NCI-H446 treated with DMSO at 0.1 percent for 48 hours (cell line): ENCODE measurements at places on chromosomes 6 and 20.

DNA sequence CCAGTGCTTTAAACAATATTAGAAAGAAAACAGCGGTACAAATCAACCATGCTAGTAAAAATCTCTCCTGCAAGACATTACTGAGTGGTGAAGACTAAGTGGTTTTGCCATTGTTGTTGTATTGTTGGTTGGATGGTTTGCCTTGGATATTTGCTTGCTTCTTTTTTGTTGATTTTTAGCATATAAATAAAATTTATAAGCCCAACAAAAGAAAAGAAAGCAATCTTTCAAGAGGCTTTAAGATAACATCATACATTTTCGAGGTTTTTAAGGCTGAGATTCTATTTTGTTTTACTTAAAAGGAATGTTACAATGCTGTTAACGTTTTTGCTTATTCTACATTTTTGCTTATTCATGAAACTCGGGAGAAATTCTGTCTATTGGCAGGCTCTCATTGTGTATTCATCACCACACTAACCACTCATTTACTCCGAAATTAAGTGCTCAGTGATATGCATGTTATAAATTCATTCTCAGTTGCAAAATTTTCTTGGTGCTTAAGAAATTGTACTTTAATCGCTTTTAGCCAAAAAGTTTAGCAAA is 139.1 kb downstream of the LAMA2 start:
- no peak for DNase-seq

GRCh38 chr6:106194949-106195921 is 109.1 kb downstream of the PRDM1 start:
- DNase-seq: no peak

GRCh38 chr20:50957798-50958614 is at the start of gene DPM1:
Gene DPM1 (minus strand): TSS chr20:50958532. CDS start chr20:50958523, 9 bp downstream.
- no peak for DNase-seq

- no peak for DNase-seq
Measured at GRCh38 chr6:118292558-118292957, 255.5 kb upstream of the PLN start.

GRCh38 chr6:149366267-149366921 is 33.7 kb upstream of the SUMO4 start:
- DNase-seq: no peak

- DNase-seq: no peak
Measured at GRCh38 chr20:10919396-10920140, 245.8 kb upstream of the JAG1 start.

GRCh38 chr6:35214869-35215664 is 1.3 kb downstream of the SCUBE3 start:
- DNase-seq: no peak

DNA sequence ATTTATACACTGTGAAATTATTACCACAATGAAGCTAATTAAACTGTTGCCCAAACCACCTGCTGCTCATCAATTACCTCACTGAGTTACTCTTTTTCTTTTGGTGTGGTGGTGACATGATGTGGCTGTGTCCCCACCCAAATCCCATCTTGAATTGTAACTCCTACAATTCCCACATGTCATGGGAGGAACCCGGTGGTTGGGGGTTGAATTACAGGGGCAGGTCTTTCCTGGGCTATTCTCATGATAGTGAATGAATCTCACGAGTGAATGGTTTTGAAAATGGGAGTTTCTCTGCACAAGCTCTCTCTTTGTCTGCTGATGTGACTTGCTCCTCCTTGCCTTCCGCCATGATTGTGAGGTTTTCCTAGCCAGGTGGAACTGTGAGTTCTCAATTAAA is 145.0 kb downstream of the LRRC1 start:
- no peak for DNase-seq

- no peak for DNase-seq
Measured at GRCh38 chr6:143673669-143674068, 4.1 kb upstream of the PHACTR2 start.

GRCh38 chr6:81801489-81801888 is 49.0 kb upstream of the TENT5A start:
- no peak for DNase-seq

DNA sequence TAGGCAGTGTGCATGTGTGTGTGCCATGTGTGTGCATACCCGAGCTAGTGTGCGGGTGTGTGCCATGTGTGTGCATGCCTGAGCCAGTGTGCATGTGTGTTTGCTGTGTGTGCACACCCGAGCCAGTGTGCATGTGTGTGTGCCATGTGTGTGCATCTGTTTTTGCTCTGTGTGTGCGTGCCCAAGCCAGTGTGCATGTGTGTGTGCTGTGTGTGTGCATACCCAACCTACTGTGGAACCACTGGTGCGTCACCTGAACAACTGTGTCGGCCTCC is 5.7 kb downstream of the RBBP8NL start:
- no peak for DNase-seq

DNA sequence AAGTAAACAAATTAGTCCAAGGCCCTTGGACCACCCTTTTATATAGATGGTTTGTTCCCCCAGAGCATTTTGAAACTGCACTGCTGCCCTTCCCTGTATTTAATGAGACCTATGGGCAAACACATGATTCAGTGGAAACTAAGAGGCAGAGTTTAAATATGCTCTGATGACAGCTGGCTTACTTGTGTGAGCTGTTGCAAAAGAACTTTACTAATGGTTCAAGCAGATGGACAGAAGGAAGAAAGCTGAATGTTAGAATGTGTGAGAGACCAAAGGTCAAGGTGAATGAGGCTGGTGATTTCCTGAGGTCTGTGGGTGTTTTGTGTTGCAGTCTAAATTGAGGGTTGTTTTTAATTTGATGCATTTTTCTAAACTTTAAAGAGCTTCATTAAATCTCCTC is 123.0 kb upstream of the CEP162 start:
- DNase-seq: no peak

GRCh38 chr6:140388192-140388802 is 1013.8 kb upstream of the CITED2 start:
- DNase-seq: no peak

- DNase-seq: no peak
Measured at GRCh38 chr20:7938058-7938457, 2.2 kb downstream of the HAO1 start.

- no peak for DNase-seq
Measured at GRCh38 chr20:57907131-57908000, 197.6 kb upstream of the PMEPA1 start.

DNA sequence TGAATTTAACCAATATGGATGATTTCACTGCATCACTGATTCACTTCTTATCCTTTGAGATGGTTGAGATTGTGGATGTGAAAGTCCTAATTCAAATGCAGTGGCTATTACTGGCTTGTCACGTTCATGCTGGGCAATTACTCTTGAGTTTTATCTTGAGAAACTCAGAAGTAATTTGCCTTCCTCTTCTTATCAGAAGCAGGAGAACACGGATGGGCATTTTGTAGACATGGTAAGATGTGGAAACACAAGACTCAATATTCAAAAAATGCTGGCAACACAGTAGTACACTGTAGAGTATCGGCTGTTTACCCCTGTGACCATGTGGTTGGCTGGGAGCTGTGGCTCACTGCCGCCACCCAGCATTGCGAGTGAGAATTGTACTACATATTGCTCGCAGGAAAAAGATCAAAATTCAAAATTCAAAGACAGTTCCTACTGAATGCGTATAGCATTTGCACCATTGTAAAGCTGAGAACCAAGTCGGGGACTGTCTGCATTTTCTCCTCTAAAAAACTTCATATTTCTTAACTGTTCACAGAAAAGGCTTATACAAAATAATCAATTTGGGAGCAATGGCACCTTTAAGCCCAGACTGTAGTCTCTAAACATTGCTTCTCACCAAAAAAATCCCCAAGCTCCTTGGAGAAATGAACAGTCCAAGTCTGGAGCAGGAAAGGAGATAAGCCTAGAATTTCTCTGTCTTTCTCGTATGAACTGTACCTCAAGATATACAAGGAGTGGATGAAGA is 61.9 kb upstream of the ELOVL5 start:
- no peak for DNase-seq

DNA sequence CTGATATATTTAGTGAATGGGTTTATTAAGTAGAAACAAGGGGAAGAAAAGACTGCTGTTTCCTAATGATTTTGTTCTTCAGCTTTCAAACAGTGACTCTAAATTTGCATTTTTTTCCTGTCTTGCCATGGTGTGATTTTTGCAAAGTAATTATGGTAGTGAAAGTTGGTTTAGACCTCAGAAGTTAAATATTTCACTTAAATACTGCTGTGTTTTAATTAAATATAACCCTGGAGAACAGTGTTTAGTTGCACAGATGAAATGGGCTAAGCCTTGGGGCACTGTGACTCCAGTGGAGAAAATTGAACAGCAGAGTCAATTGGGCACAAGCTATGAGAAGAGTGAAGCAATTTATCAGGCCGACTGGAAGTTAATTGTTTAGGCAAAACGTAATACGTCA is 111.1 kb upstream of the MCHR2 start:
- DNase-seq: no peak

DNA sequence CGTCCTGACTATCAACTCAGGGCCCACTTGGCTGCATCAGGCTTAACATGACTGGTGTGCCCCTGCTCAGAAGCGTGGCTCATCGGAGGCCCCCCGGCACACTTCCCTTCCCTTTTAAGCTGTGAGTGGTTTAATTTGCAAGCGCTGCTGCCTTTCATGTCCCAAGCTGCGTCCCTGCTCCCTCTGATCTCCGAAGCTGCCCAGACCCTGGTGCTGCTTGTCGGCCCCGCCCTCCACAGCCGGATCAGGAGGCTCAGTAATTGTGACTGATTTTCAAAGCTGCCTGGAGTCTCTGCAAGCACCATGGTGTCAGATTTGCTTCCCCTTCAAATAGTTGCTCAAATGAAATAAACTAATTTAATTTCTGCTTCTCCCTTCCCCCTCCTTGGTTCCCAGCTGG is 71.1 kb downstream of the CDH22 start:
- DNase-seq: no peak

DNA sequence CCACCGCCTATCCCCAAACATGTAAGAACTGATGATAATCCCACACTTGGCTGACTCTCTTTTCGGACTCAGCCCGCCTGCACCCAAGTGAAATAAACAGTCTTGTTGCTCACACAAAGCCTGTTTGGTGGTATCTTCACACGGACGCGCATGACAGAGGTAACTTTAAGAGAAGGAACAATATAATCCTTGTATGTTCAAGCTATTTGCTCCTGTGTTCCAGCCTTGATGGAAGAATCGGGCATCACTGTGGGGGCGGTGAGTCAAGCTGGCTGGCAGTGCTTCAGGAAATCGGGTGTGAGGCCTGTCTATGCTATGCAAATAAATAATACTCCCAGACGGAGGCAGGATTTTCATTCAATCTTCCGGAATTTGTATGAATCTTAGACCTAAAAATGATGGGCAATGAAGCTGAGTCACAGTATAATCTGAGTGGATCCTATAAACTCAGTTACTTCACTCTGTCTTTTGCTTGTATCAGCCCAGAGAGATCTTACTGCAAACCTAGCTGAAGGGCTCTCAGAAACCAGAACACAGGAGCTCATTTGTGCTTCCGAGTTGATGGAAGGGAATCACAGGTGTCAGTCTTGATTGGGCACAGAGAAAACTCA is 45.2 kb upstream of the NT5E start:
- no peak for DNase-seq

GRCh38 chr6:96990462-96990861 is 65.9 kb downstream of the KLHL32 start:
- DNase-seq: no peak

GRCh38 chr6:37306624-37307222 is 47.1 kb upstream of the RNF8 start:
- DNase-seq: no peak

DNA sequence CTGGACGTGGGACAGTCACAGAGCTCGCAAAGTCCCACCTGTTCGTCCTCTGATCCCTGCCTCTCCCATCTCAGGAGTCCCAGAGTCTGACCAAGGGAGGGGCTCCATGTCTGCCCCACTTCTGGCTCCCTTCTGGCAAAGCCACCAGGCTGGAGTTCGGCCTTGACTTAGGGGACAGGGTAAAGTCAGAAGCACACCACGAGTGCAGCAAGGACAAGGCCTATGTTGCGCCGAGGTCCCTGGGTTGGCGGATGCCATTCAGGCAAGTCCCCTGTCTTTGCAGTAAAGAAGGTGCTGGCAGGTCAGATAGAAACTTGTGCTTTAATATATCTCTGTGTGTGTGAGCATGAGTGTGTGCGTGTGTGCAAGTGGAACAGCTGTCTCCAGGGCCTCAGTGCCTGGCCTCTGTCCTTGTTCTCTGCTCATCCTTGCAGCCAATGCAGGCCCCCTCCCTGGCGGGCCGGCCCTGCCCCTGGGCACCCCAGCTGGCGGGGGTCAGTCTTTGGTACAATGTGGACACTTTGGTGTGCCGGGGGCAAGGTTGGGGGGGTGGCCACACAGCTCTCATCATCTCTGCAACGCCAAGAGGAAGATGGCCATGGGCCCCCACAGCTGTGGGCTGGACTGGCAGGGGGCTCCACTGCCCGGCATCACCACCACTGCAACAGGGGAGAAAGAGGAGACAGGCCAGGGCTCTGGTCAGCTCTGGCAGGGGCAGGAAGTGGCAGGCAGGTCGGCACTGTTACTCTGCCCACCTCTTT is 60.7 kb downstream of the MDGA1 start:
- no peak for DNase-seq

GRCh38 chr6:157727629-157728182 is 95.3 kb upstream of the SNX9 start:
- no peak for DNase-seq

DNA sequence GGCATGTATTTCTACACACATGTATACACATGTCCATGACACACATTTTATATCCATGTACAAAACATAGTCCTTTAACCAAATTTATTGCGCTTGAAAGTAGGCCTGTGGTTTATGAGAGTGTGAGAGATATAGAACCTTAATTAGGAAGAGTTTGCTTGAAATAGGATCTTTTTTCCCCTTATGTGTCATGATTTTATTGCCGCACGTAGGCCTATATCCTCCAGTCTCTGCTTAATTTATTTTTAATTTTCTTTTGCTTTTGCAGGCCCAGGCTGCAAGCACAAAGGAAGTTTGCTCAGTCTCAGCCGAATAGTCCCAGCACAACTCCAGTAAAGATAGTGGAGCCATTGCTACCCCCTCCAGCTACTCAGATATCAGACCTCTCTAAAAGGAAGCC is 205.9 kb downstream of the JARID2 start:
- DNase-seq: no peak
